ENCODE measurements at places on chromosomes 6 and 20.

- no peak for DNase-seq
These were observed 200.4 kb downstream of the UTRN start for GRCh38 chr6:144485531-144485930.

DNA sequence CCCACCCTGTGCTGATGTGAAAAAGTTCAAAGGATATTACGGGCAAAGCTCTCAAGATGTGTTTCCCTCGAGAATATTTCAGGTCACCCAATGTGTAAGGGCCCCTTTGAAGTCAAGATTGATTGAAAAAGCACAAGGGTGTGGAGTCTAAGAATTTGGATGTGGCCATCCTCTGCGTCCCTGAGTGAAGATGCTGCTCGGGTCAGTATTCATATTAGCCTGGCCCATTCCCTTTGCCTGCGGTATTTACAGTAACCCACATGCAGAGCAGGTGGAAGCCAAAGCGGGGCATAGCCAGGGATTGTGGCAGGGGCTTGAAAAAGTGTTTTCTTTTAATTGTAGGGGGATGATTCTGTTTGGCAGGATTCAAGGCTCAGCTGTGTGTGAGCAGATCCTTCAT is 211.0 kb downstream of the TSHZ2 start:
- no peak for DNase-seq

GRCh38 chr6:150194195-150194594 is 51.4 kb downstream of the PPP1R14C start:
- DNase-seq, result no peak

DNA sequence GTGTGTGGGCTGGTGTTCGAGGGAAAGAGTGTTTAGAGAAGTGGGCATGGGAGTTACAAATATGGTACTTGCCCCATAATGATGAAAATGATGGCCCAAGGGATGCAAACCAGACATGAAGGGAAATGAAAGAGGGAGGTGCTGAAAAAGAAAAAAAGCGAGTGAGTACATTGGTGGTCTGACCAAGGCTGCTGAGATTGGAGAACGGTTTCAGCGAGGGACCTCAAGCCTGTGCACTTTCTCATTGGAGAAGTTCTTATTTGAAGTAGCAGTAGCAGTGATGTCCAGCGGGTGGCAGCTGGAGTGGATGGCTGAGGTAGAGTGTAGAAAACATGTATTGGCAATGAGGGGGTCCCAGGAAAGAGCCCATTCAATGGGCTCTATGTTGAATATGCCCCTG is 54.8 kb downstream of the TNFAIP3 start:
- DNase-seq, result no peak

GRCh38 chr6:45724511-45724910 is 291.1 kb downstream of the CLIC5 start:
- no peak for DNase-seq

DNA sequence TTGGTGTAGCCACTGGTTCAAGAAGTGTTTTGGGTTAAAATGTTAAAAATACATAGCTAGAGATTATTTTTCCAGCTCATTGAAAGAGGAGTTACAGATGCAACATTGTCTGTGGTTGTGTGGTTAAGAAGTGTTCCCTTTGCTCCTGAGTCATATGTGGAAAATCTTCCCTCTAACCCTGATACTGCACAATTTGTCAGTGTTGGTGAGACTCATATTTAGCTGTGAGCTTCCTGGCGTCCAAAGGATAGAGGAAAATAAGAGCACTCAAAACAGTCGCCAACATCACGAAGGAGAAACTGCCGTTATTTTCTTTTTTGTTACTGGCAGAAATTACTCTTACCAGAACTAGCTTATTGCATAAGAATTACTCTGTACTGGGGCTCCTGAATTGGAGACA is 250.4 kb downstream of the CDH4 start:
- DNase-seq, result no peak

DNA sequence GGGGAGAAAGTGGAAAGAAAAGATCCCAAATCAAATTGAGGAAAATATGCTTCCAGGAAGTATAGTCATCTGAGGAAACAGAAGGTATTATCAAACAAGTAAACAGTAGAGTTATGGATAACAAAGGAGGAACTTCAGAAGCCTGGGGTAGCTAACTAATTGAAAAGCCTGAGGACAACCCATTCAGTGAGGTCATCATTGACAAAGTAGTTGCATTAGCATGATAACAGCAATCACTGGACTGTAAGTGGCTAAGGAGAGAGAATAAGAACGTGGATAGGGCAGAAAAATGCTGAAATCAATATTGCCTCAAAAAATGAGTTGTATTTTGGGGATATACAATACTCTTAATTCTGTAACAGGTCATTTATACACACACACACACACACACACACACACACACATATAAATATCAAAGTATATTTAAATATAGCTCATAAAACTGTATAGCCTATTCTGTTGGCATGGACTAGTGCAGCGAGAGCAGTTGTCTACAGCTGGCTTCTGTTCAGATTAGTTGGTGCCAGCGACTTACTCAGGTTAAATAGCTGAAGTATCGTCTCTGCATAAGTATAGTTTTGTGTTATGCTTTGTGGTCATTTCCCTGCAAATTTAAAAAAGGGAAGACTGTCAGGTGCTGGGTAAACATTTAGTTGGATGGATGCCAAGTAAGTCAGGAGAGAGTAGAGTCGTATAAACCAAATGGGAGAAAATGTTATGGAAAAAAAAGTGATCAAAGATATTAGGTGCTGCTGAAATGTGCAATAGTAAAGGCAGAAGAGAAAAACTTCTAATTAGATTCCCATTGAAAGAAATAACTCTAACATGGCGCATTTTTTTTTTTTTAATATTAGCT is 33.8 kb upstream of the CTAGE9 start:
- no peak for DNase-seq

GRCh38 chr20:53379833-53380120 is 213.9 kb downstream of the ZNF217 start:
- no peak for DNase-seq

GRCh38 chr20:47677635-47678453 is 107.4 kb downstream of the SULF2 start:
- no peak for DNase-seq

- no peak for DNase-seq
These were observed 492.5 kb upstream of the MANEA start for GRCh38 chr6:95084867-95085266.

DNA sequence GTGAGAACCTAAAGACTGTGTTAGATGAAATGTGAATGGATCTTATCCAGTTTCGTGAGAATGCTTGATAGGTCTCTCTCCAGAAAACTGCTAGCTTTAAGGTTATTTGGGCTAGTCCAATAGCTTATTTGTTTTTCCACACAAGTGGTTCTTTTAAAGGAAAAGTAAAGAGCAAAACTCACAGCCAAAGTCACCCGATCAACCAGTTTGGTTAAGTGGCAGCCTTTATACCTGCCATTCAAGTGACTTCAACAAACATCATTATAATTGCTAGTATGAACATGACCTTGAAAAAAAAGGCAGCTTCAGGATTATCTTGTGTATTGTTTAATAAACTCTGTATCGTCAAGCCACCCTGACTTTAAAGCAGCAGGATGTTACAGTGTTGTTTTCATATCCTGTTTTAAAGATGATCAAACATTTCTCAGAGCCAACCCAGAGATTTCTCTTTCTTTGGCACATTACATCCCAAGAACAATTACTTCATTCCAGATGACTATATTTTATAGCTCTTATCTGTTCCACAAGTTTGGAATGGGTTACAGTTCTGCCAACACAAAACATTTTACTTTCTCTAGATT is 253.4 kb downstream of the EPHA7 start:
- no peak for DNase-seq

DNA sequence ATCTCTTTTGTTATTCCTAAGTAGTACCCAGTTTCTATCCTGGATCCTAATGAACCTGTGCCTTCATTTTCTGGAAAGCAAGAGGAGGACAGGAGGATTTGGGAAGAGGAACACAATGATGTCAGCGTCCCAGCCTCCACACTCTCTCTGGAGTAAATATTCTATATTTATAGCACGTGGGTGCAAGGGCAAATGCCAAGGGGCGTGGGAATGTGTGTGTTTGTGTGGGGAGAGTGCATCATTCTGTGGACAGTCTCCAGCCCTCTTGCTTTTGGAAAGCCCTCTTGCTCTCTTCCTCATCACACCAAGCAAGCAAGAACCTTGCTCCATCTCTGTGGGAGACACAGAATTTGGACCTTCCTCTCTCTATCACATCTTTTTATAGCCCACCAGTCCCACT is 103.2 kb upstream of the EMILIN3 start:
- DNase-seq, result no peak

GRCh38 chr6:34547701-34548644 is 8.2 kb downstream of the SPDEF start:
- no peak for DNase-seq

GRCh38 chr20:32481311-32482142 is 103.6 kb downstream of the NOL4L start:
- no peak for DNase-seq

GRCh38 chr6:22546236-22546635 is 23.1 kb upstream of the HDGFL1 start:
- no peak for DNase-seq

GRCh38 chr6:148200781-148201180 is 141.9 kb upstream of the SASH1 start:
- no peak for DNase-seq

- DNase-seq, result no peak
These were observed 9.0 kb upstream of the MLIP start for GRCh38 chr6:54102238-54102637.

- DNase-seq, result no peak
These were observed 16.3 kb downstream of the ROS1 start for GRCh38 chr6:117409420-117409819.

GRCh38 chr20:60857708-60858107 is 394.4 kb upstream of the CDH4 start:
- DNase-seq, result no peak

DNA sequence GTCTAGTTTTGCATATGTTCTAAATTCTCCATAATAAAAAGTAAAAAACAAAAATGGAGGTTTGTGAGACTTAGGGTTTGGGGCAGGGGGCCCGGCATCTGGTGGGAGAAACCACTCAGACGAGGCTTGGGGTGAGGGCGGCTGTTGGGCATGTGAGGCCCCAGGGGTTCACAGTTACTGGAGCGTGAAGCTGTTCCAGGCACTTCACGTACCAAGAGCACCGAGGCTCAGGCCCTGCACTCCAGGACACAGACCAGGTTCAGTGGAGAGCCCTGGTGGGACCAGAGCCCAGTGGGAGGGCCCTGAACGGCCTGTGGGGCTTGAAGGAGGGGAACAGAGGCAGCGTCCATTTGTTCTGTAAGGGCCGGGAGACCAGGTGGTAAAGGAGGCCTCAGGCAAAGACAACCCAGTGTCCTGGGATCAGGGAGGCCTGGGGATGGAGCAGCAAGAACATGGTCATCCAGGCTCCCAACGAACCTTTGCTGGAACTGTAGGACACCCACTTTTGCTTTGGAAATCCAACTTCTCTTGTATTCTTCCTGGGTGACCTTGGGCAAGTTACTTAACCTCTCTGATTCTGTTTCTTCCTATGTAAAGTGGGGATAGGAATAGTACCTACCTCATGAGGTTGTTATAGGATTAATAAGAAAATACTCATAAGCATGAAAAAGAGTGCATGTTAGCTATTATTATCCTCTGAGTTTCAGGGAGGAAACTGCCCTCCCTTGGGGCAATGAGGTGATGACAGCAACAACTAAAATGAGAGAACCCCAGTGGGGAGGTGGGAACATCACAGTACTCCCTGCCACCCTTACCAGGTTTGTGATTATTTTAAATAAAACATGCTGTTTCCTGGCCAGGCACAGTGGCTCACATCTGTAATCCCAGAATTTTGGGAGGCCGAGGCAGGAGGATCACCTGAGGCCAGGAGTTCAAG is 1.1 kb upstream of the FGD2 start:
- DNase-seq, result no peak

- no peak for DNase-seq
These were observed 1160.2 kb downstream of the EPHA7 start for GRCh38 chr6:92259171-92259570.

- DNase-seq, result no peak
These were observed 38.9 kb downstream of the MAP3K7 start for GRCh38 chr6:90547991-90548390.

DNA sequence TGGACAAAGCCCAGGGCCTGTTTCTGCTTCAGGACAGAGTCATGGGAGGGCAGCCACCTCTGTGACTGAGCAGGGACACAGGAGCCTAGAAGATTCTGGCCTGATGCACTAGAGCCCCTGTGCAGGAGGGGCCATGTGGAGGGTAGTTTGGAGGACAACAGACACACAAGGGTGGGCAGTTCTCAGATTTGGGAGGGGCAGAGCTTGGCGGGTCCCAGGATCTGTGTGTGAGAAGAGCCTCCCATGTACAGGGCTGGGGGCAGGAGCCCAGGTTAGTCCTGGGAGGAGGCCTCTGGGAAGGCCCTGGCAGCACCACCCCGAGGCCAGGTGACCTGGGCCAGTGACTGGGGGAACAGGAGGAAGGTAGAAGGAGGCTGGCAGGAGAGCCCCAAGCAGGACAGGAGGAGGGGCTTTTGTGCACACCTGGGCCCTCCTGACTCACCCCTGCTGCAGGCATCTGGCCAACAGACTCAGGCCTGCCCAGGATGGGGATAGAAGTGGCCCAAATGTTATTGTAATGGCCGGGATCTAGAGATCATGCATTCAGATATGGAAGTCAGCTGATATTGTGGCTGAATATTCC is 1.4 kb upstream of the ULBP3 start:
- no peak for DNase-seq

- DNase-seq, result peak; percentile 65
These were observed 92.1 kb downstream of the TASP1 start for GRCh38 chr20:13546497-13547131.

- DNase-seq, result no peak
These were observed 9.9 kb upstream of the CDK5RAP1 start for GRCh38 chr20:33411242-33411641.

- DNase-seq, result no peak
These were observed 645 bp downstream of the REV3L start for GRCh38 chr6:111482188-111482958.

DNA sequence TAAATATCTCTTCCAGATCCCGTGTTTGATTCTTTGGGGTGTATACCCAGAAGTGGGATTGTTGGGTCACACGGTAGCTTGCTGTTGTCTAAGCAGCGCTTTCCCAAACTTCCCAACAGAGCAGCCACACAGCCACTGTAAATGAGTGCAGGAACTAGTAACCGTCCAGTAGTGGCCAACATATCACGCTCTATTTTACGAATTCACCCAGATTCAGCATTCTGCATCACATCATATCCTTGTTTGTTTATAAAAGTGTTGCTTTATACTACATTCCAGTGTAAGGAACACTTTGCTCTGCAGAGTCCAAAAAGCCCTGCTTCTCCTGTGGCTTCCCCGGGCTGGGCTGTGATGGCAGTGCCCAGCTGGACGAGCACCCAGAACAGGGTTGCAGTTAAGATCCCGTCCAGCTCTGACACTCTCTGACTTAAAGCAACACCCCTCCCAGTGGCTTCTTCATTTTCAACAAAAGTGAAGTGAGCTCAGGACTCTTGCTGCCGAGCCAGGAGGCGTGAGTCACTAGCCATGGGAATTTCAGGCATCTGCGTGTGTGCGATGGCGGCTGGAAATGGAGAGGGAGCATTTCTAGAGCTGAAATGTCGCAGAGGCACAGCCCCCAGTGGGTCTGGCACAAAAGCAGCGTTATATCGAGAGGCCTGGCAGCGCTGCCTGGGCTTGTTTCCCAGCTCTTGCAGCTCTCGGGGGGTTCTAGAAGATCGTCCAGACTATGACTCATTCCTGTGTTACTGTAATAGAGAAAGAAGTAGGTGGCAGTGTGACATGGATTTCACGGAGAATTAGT is 216.3 kb upstream of the ECI2 start:
- peak; percentile 86 for DNase-seq

Measured in amniotic stem cell (primary cell).